Activated T-helper 1 cell treated with anti-CD3 and anti-CD28 coated beads, Interleukin-2, amount 50 U/mL, for 16 hours (primary cell): ENCODE measurements at places on chromosomes 12 and 14.
A peak's percentile ranks its signal among the peaks of the same experiment; 100 is the strongest.

DNA sequence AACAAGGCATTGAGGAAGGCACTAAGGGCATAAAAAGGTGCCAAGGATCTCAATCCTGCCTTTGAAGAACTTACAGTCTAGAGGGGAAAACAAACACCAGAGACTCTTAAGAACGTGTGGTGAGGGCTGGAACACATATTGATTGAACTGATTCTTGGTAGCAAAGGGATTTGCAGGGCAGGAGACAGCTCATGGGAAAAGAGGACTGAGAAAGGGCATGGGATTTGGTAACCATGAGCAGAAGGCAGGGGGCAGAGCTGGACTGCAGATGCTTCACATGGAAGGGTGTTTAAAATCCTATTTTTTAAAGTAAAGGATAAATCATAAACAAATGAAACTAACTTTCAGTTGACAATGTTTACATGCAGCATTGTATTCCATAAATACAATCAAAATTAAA is 203.1 kb downstream of the ITPR2 start:
- DNase-seq: no peak

DNA sequence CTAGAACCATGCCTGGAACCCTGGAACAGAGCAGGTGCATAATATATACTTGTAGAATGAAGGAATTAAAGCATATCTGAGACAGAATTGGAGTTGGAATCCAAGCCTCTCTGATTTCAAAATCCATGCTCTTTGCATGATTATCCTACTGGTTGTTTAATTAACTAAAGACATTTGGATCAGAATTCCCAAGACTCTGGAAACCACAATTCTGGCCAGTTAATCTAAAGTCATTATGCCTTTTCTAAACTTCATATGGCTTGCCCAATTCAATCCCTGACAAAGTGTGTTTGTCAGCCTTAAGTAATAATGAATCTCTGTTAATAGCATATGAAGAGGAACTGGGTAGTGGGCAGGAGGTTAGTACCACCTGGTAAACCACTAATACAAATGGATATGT is 422.6 kb downstream of the ATP23 start:
- DNase-seq: no peak

DNA sequence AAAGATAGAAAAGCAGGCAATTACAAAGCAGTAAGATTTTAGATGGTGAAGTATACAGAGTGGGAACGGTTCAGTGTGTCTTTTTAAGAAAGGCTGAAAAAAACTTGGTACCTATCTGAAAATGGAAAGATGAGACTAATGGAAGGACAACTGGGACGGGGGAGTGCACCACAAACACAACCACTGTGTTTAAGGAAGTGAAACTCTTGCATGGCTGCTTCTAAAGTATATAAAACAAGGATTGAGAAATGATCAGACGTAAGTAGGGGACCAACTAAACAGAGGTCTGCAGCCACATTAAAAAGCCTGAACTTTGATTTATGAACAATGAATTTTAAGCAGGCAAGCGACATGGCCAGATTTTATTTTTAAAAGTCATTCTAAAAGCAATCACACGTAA is 328.6 kb downstream of the MDGA2 start:
- DNase-seq: no peak

DNA sequence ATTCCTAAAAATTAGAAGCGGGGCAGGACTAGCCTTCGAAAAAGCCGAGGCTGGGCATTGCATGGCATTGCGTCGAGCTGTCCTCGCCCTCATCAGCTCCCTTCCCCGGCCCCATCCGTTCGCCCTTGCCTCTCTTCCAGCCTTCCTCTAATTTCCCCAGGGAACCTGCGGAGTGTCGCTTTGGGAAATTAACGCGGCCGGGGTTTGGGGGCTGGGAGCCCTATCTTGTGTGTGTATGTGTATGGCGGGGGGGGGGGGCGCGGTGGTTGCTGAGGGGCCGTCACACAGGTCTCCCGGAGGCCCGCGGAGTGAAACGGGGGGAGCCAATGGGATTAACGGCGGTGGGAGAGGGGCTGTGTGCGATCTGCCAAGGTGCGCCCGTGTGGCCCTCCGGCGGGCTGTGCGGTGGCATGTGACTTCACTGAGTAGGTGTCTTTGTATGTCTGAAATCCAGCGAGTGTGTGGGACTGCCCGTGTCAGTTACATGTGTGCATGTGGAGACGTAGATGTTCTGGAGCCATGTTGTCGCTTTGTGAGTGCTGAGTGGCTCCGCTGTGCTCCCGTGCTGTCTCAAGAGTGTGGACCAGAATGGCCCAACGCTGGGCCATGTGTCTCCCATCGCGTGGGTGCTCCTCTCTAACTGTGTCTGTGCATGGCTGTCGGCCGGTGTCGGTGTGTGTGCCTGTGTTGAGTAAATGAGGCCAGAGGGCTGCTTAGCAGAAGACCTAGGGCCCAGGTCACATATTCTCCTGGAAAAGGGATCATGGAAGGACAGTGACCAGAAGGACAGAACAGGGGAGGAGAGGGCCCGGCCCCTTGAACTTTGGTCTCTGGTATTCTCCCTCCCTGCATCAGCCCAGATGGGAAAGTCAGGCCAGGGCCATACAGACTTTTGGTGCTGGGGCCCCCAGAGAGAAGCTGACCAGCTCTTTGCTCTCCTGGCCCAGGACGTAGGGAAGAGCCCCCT is 1.5 kb downstream of the PTMS start:
- no peak for DNase-seq

GRCh38 chr12:117036547-117036946 is 62.7 kb downstream of the TESC start:
- DNase-seq: no peak

DNA sequence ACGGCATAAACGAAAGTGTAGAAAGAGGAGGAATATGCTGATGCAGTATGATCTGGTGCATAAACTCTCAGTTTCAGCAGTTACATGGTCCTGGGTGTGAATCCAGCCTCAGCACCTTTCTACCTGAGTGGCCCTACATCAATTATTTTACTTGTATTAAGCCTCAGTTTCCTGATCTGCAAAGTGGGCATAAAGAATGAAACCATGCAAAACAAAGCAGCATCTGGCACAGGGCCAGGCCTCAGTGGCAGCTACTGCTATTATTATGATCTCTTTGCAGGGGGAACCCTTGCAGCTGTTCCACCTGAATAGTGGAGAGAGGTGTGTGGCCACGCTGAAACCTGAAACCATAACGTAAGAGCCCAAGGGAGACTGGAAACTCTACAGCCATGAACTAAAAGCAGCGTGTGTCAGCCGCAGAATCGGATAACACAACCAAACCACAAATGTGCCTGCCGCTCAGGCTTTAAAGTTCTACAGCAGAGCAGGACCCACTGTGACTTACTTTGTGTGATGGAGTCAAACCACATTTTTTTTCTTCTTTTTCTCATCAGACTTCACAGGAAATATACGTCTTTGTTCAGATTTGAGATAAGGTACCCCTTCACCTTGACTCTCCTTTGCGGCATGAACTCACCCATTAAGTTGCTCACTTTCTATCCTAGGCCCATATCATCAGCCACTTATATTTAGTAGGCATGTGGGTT is 29.2 kb upstream of the FOS start:
- DNase-seq: peak; percentile 51

- no peak for DNase-seq
Observed at GRCh38 chr12:94308612-94309011, 151.1 kb downstream of the CEP83 start.

- no peak for DNase-seq
Observed at GRCh38 chr14:35387219-35387618, 17.3 kb downstream of the NFKBIA start.
